NCI-H524 treated with DMSO at 0.1 percent for 48 hours (cell line): ENCODE measurements at places on chromosomes 12 and 14.

- no peak for DNase-seq
Measured at GRCh38 chr12:94284859-94285258, 136.5 kb downstream of the PLXNC1 start.

GRCh38 chr12:124507188-124508109 lies 60.0 kb downstream of the NCOR2 start:
- no peak for DNase-seq

GRCh38 chr12:22797701-22798100 lies 172.7 kb downstream of the ETNK1 start:
- DNase-seq, result peak; percentile 1

GRCh38 chr12:116233669-116234068 lies 43.8 kb downstream of the MED13L start:
- DNase-seq, result no peak

GRCh38 chr12:6960593-6961277 lies 9.6 kb downstream of the PTPN6 start:
- DNase-seq, result no peak

DNA sequence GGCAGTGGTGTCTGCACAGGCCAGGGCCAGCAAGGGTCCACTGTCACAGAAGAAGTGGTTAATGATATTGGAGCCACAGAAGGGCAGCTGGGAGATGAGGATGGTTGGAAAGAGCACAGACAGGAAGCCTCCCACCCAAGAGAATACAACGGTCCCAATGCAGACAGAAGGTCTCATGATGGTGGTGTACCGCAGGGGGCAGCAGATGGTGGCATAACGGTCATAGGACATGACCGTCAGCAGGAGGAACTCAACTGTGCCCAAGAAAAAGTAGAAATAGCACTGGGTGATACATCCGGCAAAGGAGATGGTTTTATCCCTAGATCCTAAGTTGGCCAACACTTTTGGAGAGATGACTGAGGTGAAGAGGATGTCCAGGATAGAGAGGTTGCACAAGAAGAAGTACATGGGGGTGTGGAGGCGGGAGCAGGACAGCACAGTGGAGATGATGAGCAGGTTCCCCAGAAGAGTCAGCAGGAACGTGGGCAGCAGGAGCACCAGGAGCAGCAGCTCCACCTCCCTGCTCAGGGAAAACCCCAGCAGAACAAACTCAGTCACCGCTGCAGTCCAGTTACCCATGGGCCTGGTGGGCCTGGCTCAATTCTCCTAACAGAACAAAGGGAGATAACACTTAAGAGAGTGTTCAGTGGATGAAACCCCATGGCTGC lies 9.8 kb downstream of the OR6J1 start:
- DNase-seq, result no peak

DNA sequence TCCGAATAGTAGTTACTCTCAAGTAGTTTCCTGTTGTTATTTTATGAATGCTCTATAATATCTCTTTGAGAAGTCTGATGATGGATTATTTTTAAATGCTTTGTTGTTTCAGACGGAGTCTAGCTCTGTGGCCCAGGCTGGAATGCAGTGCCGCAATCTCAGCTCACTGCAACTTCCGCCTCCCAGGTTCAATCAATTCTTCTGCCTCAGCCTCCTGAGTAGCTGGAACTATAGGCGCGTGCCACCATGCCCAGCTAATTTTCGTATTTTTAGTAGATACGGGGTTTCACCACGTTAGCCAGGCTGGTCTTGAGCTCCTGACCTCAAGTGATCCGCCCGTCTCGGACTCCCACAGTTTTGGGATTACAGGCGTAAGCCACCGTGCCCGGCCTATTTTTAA lies 1.4 kb upstream of the OS9 start:
- DNase-seq, result no peak

GRCh38 chr14:103408491-103409155 lies 23.4 kb downstream of the MARK3 start:
- DNase-seq, result no peak
